Posterior vena cava (tissue), 2 donors: ENCODE measurements at places on chromosomes 5 and 9. TPM values are rescaled to one million over a fixed set of nuclear protein-coding genes. Genes with fewer than 3 reads are reported as not detected.
A peak's percentile ranks its signal among the peaks of the same experiment; 100 is the strongest.

The GARNL3 gene
- total RNA-seq, result 38.5 TPM

The ANKRD34B gene
- not detected for total RNA-seq

The ENHO gene
- total RNA-seq, result 0.24 TPM

The CTXN3 gene
- not detected for total RNA-seq

The NEURL1B gene
- 38.6 TPM for total RNA-seq

The HMCN2 gene
- total RNA-seq, result 98.8 TPM

The CEMIP2 gene
- 39.1 TPM for total RNA-seq

The BARHL1 gene
- total RNA-seq, result not detected

The PIP5K1B gene
- total RNA-seq, result 2.6 TPM

GRCh38 chr5:15034379-15034778, 162.8 kb upstream of the ANKH start:
- no peak for DNase-seq

GRCh38 chr9:22722492-22722891, 275.9 kb downstream of the DMRTA1 start:
- DNase-seq, result no peak

DNA sequence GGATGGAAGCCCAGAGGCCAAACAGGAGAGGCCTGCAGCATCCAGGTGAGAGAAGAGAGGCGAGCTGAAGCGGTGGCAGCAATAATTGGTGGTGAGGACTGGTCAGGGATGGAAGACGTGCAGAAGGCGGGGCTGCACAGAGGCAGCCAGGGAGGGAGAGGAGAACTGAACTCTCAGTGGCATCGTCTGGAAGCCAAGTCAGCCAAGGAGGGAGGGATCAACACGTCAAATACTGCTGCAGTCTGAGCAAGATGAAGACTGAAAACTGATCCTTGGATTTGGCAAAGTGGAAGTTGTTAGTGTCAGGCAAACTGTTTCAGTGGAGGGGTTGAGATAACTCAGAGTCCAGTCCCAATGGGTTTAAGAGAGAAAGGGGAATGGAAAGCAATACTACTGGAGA, 145.4 kb downstream of the CDK5RAP2 start:
- peak; percentile 89 for DNase-seq

- DNase-seq, result no peak
These were observed 47.8 kb upstream of the IRX4 start for GRCh38 chr5:1930501-1930879.

DNA sequence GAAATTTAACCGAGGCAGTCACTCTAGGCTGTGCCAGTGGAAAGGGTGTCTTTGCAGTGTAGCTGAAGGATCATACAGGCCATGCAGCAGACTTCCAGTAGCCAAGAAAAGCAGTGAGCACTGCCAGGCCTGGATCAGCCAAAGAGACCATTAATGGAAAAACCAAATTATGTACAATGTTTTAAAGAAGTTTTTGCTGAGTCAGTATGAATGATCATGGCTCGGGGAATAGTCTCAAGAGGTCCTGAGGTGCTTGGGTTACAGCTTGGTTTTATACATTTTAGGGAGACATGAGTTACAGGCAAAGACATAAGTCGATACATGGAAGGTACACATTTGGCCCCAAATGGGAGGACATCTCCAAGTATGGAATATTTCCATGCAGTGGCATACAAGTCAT, 141.3 kb downstream of the YTHDC2 start:
- DNase-seq, result no peak

- DNase-seq, result no peak
These were observed 24.8 kb downstream of the KCTD16 start for GRCh38 chr5:144195448-144195847.

GRCh38 chr5:152288917-152289595, 116.0 kb downstream of the NMUR2 start:
- DNase-seq, result no peak

- DNase-seq, result no peak
These were observed 9.2 kb upstream of the SEMA6A start for GRCh38 chr5:116583862-116584222.

DNA sequence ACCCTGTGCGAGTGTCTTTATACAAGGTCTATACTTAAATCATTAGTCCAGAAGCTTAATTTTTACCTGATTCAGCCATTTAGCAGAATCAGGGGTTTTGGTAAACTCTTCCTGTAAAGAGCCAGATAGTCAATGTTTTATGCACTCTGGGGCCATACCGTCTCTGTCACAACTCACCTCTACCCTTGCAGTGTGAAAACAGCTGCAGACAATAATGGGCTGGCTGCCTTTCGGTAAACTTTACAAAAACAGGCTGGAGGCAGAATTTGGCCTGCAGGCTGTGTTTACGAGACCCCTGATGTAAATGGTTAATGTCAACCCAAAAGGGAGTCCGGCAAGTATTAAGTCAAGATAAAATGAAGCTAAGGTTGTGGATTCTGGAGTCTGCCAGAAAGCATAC, 32.8 kb downstream of the SMARCA2 start:
- no peak for DNase-seq

DNA sequence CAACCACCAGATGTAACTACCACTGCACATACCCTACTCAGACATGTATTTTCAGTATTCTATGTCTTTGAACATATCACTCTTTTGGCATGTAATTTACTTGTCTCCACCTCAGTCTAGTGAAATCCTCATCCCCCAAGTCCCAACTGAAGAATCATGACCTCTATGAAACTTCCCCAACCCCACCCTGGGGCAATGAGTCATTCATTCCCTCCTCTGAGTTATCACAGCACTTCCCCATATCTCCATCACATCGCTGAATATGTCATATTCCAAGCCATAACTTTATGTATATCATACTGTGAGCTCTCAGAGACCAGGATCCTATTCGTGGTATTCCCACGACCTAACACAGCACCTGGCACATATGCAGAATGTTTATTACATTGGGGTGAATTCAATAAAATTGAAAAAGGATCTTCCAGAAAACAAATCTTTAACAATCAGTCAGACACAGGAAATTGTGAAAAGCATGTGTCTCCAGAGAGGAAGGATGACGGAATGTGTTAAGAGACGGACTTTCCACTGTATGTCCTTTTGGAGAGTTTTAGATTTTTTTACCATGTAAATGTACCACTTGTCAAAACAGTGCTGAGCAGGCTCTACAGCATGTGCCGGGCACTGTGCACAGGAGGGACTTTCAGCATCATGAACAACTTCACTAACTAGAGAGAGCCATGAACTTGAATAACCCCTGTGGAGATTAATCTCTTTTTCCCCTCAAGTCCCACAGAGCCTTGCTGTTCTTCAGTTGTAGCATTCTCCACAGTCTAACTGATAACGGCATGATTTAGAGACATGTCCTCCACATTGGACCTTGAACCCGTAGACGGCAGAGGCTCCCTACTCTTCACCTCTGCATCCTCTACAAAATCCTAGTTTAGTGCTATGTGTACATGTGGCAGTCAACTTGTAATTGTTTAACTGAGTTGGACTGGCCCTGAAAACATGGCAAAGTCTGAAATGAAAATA, 213.5 kb downstream of the GLIS3 start:
- DNase-seq, result no peak

- no peak for DNase-seq
These were observed 59.0 kb downstream of the LMX1B start for GRCh38 chr9:126672634-126673284.

- DNase-seq, result no peak
These were observed 5.1 kb upstream of the CAST start for GRCh38 chr5:96657068-96657467.
